ENCODE measurements at places on chromosomes 3 and 15. TPM values are rescaled to one million over a fixed set of nuclear protein-coding genes. Genes with fewer than 3 reads are reported as not detected.

GRCh38 chr3:182964179-182964578, 16.2 kb downstream of the DCUN1D1 start:
- DNase-seq, result no peak

DNA sequence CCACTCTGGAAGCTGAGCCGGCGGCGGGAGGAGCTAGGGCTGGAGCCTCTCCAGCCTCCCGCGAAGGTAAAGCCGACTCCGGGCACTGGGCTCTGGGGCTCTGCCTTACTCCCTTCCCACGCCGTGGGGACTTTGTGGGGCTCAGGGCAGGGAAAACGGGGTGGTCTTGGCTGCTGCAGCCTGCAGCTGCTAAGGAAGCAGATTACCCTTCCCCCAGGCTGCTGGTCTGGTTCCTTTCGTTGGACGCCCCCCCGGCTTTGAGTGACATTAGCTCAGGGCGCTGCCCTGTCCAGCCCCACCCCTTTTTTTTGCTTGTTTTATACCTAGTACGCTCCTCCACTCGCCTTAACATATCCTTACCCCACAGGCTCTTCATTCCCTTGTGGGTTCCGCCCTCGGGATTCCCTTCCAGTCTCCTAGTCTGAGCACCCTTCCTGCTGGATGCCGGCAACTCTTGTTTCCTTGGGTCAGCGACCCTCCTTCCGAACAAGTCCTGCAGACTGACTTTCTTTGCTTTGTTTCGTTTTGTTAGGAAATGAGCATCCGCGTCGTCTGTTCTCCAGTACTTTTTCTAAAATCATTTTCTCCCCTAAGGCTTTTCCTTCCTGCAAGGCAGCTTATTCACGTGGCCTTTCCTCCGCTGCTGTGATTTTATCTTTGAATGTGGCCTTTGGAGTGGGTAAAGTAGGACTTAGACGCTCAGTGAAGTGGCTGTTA, 551 bp downstream of the DNAJC13 start:
- DNase-seq, result peak; percentile 80

- DNase-seq, result no peak
Measured at GRCh38 chr3:57135964-57136719, 29.0 kb downstream of the IL17RD start.

GRCh38 chr3:143672396-143673165, 175.7 kb downstream of the SLC9A9 start:
- no peak for DNase-seq

GRCh38 chr3:47661121-47661752, 82.6 kb upstream of the CSPG5 start:
- no peak for DNase-seq

GRCh38 chr3:4062621-4063020, 240.5 kb upstream of the SETMAR start:
- no peak for DNase-seq

DNA sequence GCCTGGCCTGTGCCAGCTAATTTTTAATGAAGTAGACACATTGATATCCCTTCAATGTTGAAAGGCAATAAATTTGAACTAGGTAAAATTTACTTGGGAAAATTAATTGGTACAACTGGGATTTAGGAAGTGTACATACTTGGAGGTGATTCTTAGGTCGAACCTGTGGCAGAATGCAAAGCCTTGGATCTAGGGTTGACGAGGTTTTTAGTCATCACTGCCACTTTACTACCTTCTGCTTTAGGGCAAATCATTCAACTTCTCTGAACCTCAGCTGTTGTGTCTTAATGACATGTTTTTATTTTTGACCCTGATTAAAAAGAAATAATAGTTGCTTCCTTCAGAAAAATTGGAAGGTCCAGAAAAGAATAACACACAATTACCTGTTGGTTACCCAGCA, 2.5 kb downstream of the APPL1 start:
- no peak for DNase-seq

DNA sequence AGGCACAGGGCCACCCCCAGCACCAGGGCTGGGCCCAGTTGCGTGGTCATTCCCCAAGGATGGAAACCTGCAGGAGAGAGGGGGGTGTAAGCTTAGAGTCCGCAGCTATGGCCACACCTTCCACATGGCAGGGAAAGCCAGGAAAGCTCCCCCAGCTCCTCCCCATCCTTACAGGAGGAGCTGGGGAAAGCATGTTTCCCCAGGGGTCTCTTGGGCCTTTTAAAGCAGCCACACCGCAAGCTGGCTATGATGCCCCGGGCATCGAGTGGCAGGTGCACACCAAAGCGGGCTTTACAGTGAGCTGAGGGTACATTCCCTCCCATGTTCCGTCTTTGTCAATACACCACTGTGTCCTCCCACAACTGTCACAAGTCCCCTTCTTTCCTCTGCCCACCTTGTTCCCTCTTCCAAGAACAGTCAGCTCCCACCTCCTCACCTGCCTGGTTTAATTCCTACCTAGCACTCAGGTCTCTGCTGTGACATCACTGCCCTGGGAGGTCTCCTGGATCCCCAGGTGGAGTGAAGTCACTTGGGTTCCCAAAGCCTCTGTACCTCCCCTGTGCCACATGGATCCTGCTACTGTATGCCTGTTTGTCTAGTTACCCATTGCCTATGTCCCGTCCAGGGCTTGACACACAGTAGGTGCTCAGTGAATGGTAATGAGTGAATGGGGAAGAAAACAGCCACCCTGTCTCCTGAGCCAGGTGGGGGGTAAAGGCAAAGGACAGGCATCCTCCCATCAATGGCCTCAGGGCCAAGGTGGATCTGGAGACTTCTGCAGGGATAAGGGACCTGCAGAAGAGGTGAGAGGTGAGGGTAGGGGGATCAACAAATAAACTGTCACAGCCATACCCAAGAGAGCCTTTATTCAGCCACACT, 3.4 kb downstream of the HYAL3 start:
- DNase-seq, result no peak

DNA sequence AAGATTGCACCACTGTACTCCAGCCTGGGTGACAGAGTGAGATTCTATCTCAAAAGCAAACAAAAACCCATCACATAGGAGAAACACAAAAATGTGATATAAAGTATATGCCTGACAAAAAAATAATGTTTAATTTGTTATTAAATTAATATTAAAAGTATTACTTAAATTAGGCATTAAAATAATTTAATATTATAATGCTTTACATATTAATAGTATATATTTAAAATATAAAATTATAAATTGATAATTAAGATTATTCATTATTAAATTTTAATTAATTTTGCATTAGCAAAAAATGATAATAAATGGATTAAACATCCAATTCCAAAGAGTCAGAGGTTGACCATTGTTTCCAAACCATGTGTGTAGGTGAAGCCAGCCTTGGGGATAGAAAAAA, 22.0 kb upstream of the GABRA5 start:
- no peak for DNase-seq

DNA sequence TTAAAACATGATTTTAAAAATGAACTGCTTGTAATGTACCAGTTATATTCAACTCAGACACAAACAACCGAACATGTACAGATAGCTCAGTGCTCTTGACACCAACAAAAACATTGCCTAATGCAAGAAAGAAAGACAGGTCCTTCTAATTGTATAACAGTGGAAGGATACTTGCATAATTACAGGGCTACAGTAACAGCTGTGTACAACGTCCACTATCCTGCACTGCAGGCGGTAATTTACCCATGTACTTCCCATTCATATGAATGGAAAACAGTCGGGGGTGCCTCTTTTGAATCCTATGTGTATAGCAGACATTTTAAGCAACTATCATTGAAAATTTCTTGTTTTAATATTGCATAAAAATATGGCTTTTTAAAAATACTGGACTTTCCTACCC, 41.1 kb upstream of the PLSCR5 start:
- no peak for DNase-seq

DNA sequence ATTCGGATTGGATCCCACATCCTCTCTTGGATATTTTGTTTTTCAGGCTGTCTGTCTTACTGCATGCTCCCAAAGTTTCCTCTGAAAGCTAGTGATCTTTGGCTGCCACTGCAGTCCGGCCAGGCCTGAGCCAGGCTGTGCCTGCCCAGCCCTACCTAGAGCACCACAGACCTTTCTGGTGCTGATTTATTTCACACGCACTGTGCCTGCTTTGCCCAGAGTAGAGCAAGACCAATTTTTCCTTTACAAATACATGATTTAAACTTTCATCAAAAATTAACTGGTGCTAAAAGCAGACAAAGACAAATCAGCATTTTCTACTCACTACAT, 28.0 kb upstream of the NDUFB4 start:
- no peak for DNase-seq

GRCh38 chr3:98259707-98260106, 4.3 kb upstream of the OR5H6 start:
- DNase-seq, result no peak

DNA sequence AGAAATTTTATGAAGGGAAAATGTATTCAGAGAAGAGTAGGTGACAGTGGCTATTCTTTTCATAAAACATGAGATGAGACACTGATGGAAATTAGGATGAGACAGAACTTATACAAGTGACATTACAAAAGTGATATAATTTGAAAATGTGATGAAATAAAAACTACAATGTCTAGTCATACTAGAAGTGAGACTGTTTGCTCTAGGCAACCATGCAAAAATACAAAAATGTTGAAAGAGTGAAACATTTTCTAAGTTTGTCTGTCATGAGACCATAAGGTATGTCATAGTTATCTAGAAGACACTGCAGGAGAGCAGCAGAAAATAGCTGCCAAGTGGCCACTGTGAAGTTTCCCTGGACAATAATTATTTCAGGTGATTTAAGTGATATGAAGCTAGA, 459.5 kb downstream of the DIPK2A start:
- no peak for DNase-seq

GRCh38 chr15:43132830-43133429, 456 bp upstream of the TMEM62 start:
- peak; percentile 78 for DNase-seq

GRCh38 chr3:48851407-48851806, 3.7 kb upstream of the PRKAR2A start:
- no peak for DNase-seq

DNA sequence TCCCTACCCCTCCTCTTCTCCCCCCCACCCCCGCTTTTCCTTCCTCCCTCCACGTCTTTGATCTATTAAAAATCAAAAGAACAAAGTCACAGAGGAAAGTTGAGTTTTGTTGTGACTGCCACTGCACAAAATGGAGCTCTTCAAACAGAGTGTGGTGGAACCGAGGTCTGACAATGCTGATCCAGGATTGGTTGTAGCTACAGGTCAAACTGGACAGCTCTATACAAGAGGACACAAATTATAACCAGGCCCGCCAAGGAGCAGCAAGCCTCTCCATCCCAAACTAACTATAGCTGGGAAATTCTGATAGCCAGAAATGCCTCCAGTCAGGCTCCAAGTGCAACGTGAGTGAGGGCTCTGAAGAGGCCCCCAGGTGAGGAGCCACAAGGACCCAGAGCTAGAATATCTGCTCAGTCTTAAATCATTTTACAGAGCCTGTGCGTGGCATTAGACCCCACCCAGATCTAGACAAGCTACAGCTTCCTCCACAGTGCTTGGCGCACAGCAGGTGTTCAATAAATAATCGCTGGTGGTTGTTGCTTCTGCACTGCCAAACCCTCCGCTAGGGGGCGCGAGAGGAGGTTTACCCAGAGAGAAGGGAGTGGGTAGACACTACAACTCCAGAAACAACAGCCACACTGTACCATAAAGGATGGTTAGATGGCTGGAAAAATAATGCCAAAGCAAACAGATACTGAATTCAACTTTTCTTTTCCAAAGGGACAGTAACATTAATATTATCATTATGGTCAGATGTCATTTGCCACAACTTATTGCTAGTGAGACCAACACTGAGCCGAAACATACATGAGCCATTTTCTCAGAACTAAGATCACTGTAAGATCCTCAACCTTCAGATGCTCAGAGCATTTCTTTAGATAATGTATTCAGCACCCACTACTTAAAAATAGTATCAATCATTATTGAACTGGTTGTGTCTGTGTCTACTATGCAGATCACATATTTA, 44.6 kb downstream of the ZIC4 start:
- DNase-seq, result no peak

GRCh38 chr3:47475029-47475569, 642 bp downstream of the SCAP start:
- DNase-seq, result no peak

- no peak for DNase-seq
Measured at GRCh38 chr15:91710080-91710698, 143.3 kb upstream of the SLCO3A1 start.

DNA sequence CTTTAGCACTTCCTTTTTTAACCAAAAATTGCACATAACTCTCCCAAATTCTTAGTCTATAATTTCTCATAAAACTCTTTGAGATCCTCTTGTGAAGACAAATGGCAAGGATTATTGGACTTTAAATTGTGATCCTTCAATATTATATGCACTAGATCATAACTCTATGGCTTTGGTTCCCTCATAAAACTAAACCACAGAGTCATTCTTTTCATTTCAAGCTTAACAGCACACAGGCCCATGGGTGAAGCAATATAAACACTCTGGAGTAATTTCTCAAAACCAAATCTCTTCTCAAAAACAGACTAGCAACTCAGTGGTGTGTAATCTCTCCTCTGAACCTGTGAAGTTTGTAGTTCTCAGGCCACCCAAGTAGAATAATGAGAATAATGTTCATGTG, 171.0 kb upstream of the NECTIN3 start:
- DNase-seq, result no peak

- DNase-seq, result peak; percentile 50
Measured at GRCh38 chr15:40891810-40892446, 2.3 kb upstream of the VPS18 start.

DNA sequence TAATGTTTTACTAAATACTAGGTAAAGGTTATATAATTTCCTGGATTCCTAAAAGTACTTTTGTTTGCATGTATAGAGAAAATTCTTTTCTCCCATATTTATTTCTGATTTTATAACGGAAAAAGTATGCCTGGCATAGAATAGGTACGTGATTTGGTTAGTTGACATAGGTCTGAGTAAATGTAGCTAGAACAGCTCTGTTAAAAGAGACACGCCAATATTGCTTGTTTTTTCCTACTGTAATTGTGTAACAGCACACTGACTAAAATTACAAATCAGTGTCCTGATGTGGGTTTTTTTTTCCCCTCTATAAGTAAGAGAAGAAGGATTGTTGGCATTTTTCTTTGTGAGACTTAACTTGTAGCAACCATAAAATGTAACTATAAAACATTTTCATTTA, 26.7 kb downstream of the KLHL24 start:
- DNase-seq, result no peak

DNA sequence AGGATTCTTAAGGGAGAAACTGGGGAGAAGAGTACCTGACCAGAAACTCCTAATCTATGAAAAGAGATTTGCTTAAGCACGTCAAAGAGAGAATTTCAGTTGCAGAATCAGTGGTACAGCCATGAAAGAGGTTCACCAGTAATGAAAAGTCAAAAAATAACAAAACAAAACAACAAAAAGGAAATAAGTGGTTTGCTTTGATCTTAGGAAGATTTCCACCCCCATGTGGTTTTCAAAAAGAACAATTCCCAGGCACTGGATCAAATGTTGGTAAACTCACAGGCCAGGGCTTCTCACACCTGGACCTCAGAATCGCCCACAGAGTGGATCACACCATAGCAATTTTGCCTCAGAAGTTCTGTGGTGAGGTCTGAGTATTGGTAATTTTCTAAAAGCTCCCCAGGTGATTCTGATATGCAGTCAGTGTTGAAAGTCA, 67.5 kb downstream of the TMEM39A start:
- DNase-seq, result no peak

GRCh38 chr3:115697263-115698053, 74.1 kb downstream of the GAP43 start:
- no peak for DNase-seq

Gene DUOXA2
- not detected for total RNA-seq

Gene OIP5
- 0.51 TPM for total RNA-seq

Gene WNT5A
- total RNA-seq, result 0.52 TPM

Gene KAT2B
- 54.2 TPM for total RNA-seq

Gene FAM43A
- 8.4 TPM for total RNA-seq

Gene FSIP1
- total RNA-seq, result 1.2 TPM

Gene IGSF11
- 0.75 TPM for total RNA-seq
